Bronchial smooth muscle cell (primary cell): ENCODE measurements at places on chromosomes 12 and 14. TPM values are rescaled to one million over a fixed set of nuclear protein-coding genes. Genes with fewer than 3 reads are reported as not detected.

SYT1 gene
- total RNA-seq: 0.60 and 10.1 TPM in 2 replicates

TAS2R10 gene
- 0.60 and 1.3 TPM in 2 replicates for total RNA-seq

ACVRL1 gene
- total RNA-seq: 50.6 and 70.5 TPM in 2 replicates

KRT6C gene
- total RNA-seq: under 0.01 TPM in 1 of 2 replicates, not detected in the other

TAC3 gene
- not detected in 2 replicates for total RNA-seq

INSM2 gene
- not detected in 2 replicates for total RNA-seq

LTA4H gene
- total RNA-seq: 78.5 and 106 TPM in 2 replicates
